ENCODE measurements at places on chromosomes 7 and 10. TPM values are rescaled to one million over a fixed set of nuclear protein-coding genes. Genes with fewer than 3 reads are reported as not detected.
A peak's percentile ranks its signal among the peaks of the same experiment; 100 is the strongest.

The CACUL1 gene
- total RNA-seq = 68.6 TPM

DNA sequence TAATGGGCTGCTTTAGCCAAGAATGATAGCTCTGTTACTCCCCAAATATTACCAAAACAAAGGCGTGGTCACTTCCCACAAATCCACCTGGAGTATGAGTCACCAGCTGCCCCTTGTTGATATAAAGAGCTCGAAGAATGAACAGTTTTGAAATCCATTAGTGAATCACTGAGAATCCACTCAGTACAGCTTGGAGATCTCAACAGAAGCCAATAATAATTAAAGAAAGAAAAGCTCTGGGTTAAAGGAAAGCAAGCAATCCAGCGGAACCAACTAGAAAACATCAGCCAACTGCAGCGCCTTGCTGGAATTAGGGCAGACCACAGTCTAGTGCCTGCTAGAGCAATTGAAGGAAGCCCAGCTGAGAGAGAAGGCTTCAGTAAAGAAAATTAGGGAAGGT is 576.0 kb upstream of the C7orf33 start:
- no peak for DNase-seq

- DNase-seq = no peak
These were observed 361.8 kb downstream of the MAGI2 start for GRCh38 chr7:79091661-79092060.

GRCh38 chr7:85851571-85852193 is 664.8 kb upstream of the SEMA3D start:
- DNase-seq = no peak

The CRYGN gene
- not detected for total RNA-seq

The MSMB gene
- 4.0 TPM for total RNA-seq

DNA sequence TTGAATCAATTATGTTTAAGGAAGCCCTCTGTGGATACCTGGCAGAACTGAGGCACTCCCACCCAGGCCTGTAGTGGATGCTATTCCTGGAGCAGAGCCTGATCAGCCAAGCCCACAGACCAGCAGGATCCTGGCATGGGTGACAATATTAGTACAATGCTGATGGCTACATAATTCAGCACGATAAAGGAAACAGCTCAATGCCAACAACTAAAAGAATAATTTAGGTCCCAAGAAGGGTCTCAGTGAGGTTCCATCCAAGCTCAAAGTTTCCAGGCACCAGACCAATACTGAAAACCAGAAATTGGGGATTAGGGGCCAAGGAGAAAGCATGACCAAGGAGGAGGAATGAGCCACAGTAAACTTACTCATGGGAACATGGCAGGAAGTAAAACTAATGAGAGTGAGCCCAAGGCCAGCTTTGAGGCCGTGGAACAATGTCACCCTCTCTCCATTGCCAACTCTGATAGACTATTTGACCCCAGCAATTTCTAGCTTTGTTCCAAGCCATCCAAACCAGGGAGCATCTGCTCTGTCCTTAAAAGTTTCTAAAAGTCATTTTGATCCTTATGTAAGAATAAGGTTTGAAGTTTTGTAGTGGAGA is 1082.4 kb downstream of the KCNMA1 start:
- DNase-seq = no peak

DNA sequence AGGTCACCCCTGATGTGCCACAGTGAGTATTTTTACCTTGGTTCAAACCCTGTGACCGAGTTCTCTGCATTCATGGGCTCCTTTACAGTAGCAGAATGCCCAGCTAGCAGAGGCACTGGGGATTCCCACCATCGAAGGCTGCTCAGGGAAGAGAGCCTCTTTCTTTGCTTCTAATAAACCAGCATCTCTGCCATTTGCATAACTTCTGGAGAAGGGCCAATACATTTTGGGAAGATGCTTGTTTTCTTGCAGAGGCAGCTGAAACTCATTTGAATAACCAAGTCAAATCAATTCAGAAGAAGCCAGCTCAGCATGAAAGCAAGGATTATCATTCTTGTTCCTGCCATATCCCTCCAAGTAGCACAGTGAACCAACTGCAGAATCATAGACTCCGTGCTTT is 82.9 kb upstream of the WDR11 start:
- no peak for DNase-seq

GRCh38 chr10:133045556-133046389 is 42.0 kb upstream of the ADGRA1 start:
- DNase-seq = no peak

The TUBB8 gene
- 0.59 TPM for total RNA-seq

- no peak for DNase-seq
These were observed 143.8 kb downstream of the ZNF22 start for GRCh38 chr10:45144326-45145070.

The CALHM1 gene
- total RNA-seq = not detected

The GNGT1 gene
- not detected for total RNA-seq

DNA sequence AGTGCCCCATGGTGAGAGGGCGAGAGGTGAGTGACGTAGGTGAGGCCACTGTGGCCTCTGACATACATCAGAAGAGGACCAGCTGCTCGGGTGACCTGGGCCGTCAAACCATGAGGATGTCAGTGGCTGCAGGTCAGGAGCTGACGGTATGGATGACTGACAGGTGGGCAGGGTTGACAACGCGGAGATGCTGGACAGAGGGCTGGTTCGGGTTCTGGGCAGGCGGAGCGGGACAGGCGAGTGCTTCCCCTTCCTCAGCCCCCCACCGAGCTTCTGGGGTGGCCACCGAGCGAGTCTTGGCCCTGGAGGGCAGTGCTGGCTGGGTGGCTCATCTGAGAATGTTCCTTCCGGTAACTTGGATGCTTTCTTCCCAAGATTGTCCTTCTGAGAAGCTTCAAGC is 91.8 kb downstream of the ACTR3B start:
- DNase-seq = no peak

The SFXN4 gene
- 18.6 TPM for total RNA-seq

The CDHR1 gene
- total RNA-seq = 0.66 TPM

DNA sequence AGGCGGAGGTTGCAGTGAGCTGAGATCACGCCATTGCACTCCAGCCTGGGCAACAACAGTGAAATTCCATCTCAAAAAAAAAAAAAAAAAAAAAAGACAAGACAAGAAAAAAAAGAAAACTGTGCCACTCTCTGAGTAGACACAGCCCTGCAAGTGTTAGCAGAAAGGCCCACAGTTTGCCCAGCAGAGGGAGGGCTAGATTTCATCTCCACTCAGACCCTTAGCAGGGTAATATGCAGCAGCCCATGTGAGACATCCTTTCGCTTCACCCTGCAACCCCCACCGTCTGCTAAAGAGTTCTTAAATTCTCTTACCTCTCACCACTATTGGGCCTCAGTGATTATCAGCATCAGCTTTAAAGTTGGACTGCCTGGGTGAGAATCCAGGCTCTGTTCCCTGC is 38.2 kb downstream of the CTNNA3 start:
- no peak for DNase-seq

DNA sequence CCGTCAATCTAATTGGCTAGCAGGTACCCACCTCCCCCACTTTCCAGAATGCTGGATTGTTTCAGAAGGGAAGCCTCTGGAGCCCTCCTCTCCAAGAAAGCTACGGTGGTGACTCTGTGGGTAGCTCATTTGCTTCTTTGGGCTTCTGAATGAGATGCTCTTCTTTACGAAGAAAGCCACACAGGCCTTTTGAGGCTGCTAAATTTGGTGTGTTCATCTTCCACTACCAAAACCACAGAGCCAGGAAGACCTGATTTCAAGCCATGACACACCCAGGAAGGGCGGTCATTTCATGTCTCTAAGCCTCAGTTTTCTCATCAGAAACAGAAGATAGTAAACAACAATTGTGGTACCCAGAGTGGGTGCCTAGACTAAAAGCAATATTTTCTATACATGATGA is 901.2 kb downstream of the KCNMA1 start:
- no peak for DNase-seq

GRCh38 chr10:20737107-20737506 is 160.0 kb downstream of the NEBL start:
- no peak for DNase-seq

The PPA1 gene
- 174 TPM for total RNA-seq

DNA sequence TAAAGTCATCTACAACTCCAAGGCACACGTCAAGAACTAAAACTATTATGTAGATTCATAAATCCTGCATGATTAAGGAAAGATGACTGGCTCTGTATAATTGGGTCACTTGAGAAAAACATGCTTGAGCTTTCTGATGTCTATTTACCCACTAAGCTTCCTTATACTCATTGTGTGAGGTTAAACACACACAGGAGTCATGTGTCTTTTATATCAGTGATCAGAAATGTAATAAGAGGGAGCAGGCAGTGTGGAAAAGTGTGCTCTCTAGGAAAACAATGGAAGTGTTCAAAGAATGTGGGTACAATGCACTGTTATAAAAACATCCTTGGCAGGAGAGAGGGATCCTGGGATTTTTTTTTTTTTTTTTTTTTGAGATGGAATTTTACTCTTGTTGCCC is 108.6 kb upstream of the ARID5B start:
- DNase-seq = no peak

- peak; percentile 68 for DNase-seq
These were observed 6.9 kb downstream of the C10orf62 start for GRCh38 chr10:97596101-97597082.

DNA sequence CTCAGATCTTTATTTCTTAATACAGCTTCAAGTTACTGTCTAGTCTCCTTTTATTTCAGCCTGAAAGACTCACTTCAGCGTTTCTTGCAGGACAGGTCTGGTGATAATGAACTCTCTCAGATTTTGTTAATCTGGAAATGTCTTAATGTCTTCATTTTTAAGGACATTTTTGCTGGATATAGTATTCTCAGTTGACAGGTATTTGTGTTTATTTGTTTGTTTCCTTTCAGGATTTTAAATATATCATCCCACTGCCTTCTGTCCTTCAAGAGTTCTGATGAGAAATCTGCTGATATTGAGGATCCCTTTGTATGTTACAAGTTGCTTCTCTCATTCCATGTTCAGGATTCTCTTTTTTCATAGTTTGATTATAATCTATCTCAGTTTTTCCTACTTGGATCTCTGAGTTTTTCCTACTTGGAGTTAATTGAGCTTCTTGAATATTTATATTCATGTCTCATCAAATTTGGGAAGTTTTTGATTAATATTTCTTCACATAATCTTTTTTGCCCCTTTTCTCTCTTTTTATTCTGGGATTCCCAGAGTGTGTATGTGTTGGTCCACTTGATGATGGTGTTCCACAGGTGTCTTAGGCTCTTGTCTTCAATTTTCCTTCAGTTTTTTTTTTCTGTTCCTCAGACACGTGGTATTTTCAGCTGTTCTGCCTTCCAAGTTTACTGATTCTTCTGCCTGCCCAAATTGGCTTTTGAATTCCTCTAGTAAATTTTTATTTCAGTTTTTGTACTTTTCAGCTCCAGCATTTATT is 49.9 kb downstream of the PTEN start:
- DNase-seq = no peak

DNA sequence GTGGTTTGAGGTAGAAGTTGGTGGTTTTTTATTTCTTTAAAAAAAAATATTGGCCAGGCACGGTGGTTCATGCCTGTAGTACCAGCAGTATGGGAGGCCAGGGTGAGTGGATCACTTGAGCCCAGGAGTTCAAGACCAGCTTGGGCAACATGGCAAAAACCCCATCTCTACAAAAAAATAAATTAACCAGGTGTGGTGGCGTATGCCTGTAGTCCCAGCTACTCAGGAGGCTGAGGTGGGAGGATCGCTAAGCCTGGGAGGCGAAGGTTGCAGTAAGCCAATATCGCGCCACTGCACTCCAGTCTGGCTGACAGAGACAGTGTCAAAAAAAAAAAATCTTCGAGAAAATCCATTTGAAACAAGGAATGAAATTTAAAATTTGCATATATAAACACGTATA is 1.1 kb downstream of the IL2RA start:
- DNase-seq = no peak

The ZNF804B gene
- total RNA-seq = 0.33 TPM

The MMP21 gene
- total RNA-seq = not detected

The CYP2C8 gene
- 1.3 TPM for total RNA-seq

The THNSL1 gene
- 1.6 TPM for total RNA-seq

DNA sequence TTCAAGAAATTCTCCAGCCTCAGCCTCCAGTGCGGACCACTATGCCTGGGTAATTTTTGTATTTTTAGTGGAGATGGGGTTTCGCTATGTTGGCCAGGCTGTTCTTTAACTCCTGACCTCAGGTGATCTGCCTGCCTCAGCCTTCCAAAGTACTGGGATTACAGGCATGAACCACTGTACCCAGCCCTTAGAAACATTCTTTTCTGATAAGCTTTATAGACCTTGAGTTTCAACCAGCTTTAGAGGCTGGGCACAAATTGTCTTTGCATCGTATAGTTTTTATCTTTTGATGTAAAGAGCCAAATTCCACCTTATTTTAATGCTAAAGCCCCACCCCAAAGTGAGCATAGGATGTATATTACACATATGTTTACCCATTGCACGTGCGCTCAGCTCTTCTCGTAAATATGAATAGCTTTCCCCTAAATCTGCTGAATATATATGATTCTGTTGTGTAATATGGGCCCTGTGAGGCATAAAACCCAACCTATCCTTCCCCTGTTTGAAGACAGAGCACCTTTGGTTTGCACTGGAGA is 124.8 kb downstream of the ADK start:
- no peak for DNase-seq

DNA sequence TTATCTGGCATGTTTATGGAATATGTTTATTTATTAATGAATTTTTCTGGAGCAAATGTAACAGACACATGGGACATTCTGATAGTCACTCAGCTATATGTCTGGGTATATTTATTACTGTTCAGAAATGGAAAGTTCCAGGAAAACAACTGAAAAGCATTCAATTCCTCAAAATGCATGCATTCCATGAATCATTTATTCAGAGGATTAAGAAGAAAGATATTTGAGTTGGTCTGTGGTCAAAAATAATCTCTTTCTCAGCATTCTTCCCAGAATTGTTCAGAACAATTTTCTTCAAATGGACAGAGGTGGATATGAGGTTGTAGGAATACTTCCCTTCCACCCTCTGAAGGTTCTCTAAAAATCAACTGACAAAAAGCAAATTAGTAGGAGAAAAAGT is 97.6 kb upstream of the ITGB1 start:
- no peak for DNase-seq

The CLCN1 gene
- not detected for total RNA-seq

DNA sequence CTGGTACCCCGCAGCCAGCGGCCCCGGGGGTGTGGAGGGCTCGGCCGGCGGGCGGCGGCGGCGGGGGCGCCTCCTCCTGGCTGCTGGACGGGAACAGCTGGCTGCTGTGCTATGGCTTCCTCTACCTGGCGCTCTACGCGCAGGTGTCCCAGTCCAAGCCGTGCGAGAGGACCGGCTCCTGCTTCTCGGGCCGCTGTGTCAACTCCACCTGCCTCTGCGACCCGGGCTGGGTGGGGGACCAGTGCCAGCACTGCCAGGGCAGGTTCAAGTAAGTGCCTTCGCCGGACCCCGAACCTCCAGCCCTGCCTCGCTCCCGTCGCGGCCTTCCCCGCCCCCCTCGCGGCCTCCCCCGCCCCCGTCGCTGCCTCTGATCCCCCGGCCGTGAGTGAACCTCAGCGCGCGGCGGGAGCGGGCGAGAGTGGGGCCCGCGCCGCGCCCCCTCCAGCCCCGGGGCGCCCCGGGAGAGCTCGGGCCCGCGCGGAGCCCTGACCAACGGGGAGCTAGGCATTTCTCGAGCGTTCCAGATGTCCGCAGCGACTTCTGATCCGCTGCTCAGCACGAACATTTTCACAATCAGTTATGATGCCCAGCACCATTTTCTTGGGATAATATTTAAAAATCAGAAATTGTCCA is 727 bp downstream of the ATRNL1 start:
- DNase-seq = no peak

The TMEM213 gene
- total RNA-seq = 2.3 TPM

The MINPP1 gene
- 22.0 TPM for total RNA-seq
